ENCODE measurements at places on chromosomes 4 and X. TPM values are rescaled to one million over a fixed set of nuclear protein-coding genes. Genes with fewer than 3 reads are reported as not detected.

CT83 gene
- not detected for total RNA-seq

TLR10 gene
- total RNA-seq, result not detected

RS1 gene
- not detected for total RNA-seq

XAGE2 gene
- not detected for total RNA-seq

GPAT3 gene
- total RNA-seq, result 183 TPM

XPNPEP2 gene
- 1.3 TPM for total RNA-seq

PPEF2 gene
- not detected for total RNA-seq

SPANXB1 gene
- not detected for total RNA-seq

SHOX gene
- total RNA-seq, result 0.29 TPM

GYPE gene
- total RNA-seq, result not detected

PNMA3 gene
- not detected for total RNA-seq

ELOVL6 gene
- total RNA-seq, result 0.13 TPM

BBS12 gene
- 1.1 TPM for total RNA-seq

CLIC2 gene
- total RNA-seq, result 4.5 TPM

PPEF1 gene
- 1.8 TPM for total RNA-seq

MAEA gene
- total RNA-seq, result 42.7 TPM

CRLF2 gene
- not detected for total RNA-seq

NKX3-2 gene
- total RNA-seq, result not detected

MAP7D2 gene
- 0.51 TPM for total RNA-seq

SLC10A6 gene
- 1.4 TPM for total RNA-seq

AIMP1 gene
- total RNA-seq, result 23.2 TPM

DIPK2B gene
- total RNA-seq, result 10.1 TPM

EVC gene
- 1.5 TPM for total RNA-seq

MAGEH1 gene
- 11.1 TPM for total RNA-seq

TLL1 gene
- 0.98 TPM for total RNA-seq

FHDC1 gene
- total RNA-seq, result 0.41 TPM

GPRASP3 gene
- 3.4 TPM for total RNA-seq

SRPX gene
- total RNA-seq, result 26.7 TPM

MMRN1 gene
- total RNA-seq, result 0.39 TPM

NAP1L2 gene
- total RNA-seq, result 0.51 TPM

CHST7 gene
- total RNA-seq, result 15.1 TPM

HSFX1 gene
- total RNA-seq, result 0.46 TPM

EMCN gene
- total RNA-seq, result 11.5 TPM

SPIN2A gene
- total RNA-seq, result not detected

RASGEF1B gene
- total RNA-seq, result 1.9 TPM

RPL34 gene
- total RNA-seq, result 572 TPM

ELK1 gene
- total RNA-seq, result 57.9 TPM

VCX3A gene
- total RNA-seq, result not detected

GUCY1A1 gene
- 13.4 TPM for total RNA-seq

MAGEA2B gene
- not detected for total RNA-seq
